ENCODE measurements at places on chromosomes 16 and 17.

GRCh38 chr17:29331075-29331707, 37.2 kb upstream of the NUFIP2 start:
- DNase-seq = no peak

DNA sequence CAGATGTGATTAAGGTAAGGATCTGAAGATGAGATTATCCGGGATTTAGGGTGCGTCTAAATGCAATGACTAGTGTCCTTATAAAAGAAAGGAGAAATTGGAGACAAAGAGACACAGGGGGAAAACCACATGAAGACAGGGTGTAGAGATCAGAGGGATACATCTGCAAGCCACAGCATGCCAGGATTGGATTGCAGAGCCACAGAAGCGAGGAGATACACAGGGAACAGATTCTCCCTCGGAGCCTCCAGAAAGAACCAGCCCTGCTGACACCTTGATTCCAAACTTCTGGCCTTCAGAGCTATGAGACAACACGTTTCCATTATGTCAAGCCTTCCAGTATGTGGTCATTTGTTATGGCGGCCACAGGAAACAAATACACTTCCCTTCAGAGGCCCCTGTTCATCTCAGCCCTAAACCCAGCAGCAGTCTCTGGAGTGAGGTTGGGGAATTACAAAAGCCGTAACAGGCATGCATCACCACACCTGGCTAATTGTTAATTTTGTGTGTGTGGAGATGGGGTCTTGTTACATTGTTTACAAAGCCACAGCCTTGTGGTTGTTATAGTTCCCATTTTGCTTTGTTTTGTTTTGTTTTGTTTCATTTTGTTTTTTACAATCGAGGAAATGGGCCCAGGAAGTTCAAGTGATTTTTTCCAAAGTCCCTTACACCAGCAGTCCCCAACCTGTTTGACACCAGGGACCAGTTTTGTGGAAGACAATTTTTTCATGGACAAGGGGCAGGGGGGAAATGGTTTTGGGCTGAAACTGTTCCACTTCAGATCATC, 51.6 kb upstream of the LYRM9 start:
- DNase-seq = no peak

- no peak for DNase-seq
Observed at GRCh38 chr17:82280537-82280936, 7.0 kb upstream of the CSNK1D start.

DNA sequence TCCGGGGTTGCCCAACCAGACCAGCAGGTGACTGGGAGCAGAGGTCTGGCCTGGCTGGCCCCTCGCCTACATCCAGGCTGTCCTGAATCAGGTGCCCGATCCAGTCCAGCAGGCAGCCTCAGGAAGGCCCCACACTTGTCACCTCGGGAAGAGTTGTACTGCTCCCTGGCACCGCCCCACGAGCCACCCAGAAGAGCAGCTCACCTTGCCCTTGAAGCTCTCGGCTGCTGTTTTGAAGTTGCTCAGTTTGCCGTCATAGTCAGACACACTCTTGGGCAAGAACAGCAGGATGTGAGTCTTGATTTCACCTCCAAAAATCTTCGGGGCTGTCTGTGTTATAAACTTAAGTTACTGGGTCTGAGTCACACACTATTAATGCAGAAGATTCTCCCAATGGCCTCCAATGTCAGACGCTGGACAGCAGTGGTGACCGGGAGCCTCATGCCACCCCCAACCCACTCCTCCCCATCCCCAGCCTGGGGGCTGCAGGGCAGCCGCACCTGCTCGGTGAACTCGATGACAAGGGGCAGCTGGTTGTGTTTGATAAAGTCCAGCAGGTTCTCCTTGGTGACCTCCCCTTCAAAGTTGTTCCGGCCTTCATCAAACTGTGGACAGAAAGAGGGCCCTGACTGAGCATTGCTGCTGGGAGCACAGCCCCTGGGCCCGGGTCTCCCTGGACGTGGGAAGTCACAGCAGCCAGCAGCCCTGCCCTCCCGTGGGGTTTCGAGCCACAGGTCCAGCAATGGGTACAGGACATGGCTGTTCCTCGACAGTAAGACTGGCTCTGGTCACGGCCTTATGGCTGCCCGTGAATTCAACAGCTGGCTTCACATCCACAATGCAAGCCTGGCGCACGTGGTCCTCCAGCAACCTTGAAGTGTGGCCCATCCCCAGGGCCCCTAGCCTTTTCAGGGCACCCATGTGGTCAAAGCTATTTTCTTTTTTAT, 12.2 kb upstream of the PPP1R27 start:
- DNase-seq = no peak

DNA sequence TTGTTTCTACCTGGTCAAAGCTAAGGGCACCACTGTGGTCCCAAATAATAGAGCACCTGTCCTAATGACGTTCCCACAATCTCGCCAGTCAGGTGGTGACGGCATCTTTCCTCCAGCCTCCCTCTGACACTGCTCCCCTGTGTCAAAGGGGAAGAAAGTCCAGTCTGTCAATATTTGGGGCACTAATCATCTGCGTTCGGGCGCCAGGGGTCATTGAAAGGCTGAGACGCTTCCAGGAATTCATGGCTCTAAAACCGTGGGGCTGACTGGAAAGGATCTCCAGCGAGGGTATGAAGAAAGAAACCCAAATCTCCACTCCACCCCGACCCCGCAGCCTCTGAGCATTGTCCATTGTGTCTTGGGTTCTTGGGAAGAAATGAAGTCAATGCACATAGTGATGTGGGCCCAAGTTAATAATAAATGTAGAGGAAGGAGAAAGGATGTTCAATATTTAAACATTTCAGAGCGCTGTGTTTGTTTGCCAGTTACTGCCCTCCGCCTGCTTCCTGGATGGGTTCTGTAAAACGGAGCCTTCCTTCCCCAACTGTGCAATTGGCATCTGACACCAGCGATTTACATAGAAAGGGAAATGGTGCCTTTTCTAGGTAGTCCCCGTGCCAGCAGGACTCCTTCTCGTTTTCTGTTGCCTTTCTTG, 103.2 kb downstream of the SOCS1 start:
- DNase-seq = no peak

GRCh38 chr16:65698791-65699321, 577.0 kb upstream of the CDH11 start:
- no peak for DNase-seq

DNA sequence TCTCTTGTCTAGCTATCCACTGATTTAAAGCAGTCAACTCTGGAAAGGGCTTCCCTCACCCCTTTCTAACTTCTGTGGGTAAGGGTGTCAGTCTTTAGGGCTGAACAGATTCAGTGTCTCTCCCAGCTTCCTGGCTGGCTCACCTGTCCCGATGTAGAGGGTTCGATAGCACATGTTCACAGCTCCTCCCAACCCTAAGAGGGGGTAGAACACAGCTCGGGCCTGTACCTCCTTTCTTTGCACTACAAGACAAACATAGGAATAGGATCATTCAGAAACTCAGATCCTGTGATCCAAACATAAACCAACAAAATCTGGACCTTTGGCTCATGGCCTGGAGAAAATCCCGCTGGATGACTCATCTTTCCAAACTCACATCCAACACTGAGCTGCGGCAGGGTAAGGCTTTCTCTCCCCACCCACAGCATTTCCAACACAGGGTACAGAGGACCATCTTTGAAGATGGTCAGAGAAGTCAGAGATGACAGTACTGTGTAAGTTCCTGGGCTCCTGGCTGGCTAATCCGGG, 5.8 kb upstream of the DHRS13 start:
- no peak for DNase-seq

GRCh38 chr16:19751478-19752385, 33.7 kb downstream of the IQCK start:
- DNase-seq = no peak

- no peak for DNase-seq
Observed at GRCh38 chr16:8182761-8183160, 407.6 kb downstream of the TMEM114 start.

- no peak for DNase-seq
Observed at GRCh38 chr17:1533661-1534325, 17.4 kb upstream of the INPP5K start.

DNA sequence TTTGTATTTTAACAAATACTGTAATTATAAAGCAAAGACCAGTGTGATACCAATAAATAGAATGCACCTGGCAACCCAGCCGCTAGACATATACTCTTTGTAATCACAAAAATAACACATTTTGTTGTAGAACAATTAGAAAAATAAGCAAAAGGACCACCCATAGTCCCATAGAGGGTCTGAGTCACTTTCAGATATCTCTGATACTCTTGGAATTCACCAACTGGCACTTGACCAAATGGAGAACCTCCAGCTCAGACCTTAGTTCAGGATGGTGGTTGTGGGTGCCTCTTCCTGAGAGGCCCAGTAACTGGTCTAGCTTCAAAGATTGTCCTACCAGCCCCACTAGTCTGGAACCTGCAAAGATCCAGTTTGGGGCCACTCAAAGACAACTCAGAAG, 789 bp upstream of the TERF2 start:
- no peak for DNase-seq

DNA sequence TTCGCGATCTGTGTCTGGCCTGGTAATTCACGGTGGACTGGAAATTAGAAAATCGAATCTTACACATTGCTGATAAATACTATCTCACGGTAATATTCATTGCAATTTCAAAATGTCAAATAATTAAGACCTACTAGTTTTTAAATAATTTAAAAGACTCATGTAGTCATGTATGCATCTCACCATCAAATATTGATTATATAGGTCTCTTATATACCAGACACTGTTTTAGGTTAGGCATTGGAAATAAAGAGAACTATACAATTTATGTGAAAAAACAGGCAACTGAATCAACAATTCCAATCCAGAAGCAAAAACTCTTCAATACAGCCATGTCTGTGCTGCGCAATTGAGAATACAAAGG, 7.5 kb upstream of the PIRT start:
- no peak for DNase-seq

DNA sequence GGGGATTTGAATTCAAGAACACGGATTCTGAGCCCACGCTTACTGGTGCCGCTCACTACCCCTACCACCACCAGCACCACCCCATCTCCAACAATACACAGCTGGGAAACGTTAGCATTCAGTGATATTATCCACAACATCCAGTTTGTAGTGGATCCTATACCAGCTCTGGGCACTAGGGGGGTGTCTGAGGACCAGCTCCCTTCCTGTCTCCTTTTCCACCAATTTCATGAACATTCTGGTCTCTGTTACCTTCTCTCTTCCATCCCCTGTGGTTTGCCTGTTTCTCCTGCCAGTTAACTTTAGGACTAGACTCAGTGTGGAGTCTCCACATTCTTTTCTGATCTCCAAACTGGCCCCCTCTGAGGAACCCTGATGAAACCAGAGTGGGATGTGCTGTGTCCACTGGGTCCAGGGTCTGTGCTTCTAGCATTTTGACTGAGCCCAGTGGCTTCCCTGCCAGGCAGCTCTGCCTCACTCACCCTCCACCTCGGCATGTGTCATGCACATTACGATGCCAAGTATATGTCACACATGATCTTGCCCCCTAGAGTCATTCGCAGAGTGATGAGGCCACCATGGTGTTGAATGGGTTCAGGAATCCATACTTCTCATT, 187.0 kb upstream of the CDH13 start:
- DNase-seq = no peak

DNA sequence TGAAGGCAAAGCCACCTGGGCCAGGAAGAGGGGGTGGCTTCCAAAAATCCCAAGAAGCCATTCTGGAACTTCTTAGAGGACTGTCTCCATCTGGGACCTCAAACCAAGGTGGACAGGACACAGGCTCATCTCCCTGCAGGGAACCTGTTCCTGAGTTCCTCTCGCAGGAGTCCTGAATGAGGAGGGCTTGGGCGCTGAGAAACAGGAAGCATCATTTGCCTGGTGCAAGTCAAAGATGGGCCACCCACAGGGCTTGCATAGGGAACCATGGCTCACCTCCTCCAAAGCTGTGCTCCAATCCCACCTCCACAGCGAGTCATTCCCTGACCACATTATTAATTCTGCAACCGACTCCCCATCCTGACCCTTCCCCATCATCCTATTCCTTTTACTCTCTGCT, 55.0 kb upstream of the RPL38 start:
- DNase-seq = no peak

DNA sequence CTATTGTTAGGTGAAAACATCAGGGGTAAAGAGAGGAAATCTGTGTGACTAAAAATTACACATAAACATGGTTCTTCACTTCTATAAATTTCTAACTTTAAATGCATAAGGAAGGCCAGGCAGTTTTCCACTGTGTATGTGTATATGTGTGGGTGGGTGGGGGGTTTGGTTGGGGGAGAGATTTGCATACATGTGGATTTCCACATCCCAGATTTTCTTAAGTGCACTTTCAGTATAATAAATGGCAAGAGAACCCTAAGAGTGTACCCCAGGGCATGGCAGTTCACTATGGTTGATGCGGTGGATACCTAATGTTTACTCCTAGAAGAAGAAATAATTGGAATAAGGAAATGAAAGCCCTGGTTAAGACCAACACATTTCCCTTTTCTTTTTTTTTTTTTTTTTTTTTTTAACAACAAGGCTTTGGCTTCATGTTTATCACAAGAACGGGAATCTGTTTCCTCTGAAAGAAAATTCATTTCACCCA, 451.8 kb upstream of the CCL2 start:
- DNase-seq = no peak

- DNase-seq = no peak
Observed at GRCh38 chr16:85862476-85863383, 36.2 kb upstream of the IRF8 start.

DNA sequence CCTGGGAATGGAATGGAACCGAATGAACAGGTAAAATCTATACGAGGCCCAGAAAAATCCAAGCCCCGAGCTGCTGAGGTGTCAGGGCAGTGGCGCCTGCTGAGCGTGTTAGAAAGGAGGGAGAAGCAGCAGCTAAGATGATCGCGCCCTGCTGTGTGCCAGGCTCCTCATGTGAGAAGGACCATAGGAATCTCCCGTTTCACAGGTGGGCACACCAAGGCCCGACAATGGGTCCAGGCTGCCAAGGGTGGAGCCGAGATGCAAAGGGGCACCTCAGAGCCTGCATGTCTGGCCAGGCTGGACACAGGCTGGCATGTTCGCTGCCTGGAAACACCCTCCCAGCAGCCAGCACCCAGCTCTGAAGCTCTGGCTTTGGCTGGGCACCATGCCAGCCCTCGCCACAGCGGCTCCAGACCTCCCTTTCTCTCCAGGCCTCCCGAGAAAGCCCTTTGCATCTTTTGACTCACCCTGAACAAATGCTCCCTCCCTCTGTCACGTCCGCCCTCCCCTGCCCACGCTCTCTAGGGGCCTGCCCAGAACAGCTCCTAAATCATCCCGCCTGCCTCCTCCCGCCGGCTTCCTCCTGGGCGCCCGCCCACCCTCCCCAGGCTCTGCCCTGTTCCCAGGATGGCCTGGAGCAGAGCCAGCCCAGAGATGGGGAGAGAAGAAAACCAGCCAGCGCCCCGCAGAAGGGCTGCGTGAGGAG, 217.8 kb upstream of the GSE1 start:
- no peak for DNase-seq

DNA sequence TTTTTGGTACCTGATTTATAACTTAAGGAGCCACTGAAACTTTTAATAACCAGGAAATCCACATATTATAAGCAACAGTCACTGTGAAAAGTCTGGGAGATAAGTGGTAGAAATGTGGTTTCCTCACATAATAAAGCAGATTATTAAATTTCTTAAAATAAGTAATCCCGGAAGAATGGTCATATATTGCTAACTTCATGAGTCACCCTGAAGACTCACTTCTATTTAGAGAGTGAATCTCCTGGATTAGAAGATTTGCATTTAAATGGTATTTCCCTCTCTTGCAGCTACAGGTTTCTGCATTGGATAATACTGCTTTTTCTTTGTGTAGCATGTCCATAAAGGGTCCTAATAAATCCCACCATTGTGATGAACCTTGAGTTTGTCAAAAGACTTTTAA, 1286.8 kb upstream of the CDH8 start:
- no peak for DNase-seq

Measured in activated naive CD4-positive, alpha-beta T cell (primary cell).